Lower lobe of right lung (tissue), 2 donors: ENCODE measurements at places on chromosomes 5 and 9. TPM values are rescaled to one million over a fixed set of nuclear protein-coding genes. Genes with fewer than 3 reads are reported as not detected.

- H3K27me3 ChIP-seq: no peaks in the 10 kb centered on the region
- H3K4me3 ChIP-seq: no peak overlapping the region
- H3K27ac ChIP-seq: no peak overlapping the region
- no peak for DNase-seq
- H3K36me3 ChIP-seq: no peaks in the 10 kb centered on the region
Measured at GRCh38 chr9:24293386-24293785, 252.3 kb downstream of the IZUMO3 start.

Gene SLCO6A1
- not detected for total RNA-seq

Gene CMYA5
- total RNA-seq: 2.0 TPM

DNA sequence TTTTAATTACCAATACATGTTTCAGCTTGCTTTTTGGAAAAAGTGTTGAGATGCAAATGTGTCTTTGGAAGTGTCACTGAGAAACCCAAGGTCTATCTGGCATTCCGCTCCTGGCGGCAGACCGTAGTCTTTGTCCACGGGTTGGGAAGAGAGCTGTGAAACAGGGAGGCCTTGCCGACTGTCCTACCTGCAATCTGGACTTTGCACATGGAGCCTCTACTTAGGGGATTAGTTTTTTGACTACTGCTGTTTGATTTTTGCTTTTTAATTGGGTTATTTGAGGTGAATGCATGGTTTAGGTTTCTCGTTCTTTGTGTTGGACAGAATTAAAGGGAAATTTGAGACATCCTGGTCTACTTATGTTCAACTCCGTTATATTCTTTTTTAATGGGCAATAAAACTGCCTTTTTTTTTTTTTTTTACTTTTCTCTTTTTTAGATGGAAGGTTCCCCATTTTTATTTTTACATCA lies 25.7 kb downstream of the TRIO start:
- no peaks in the 10 kb centered on the region for H3K36me3 ChIP-seq
- DNase-seq: no peak
- peaks cover 69% of the 10 kb centered on the region for H3K4me1 ChIP-seq
- no peak overlapping the region for H3K4me3 ChIP-seq
- H3K27me3 ChIP-seq: no peaks in the 10 kb centered on the region
- H3K27ac ChIP-seq: no peak overlapping the region

Gene FUT7
- 1.1 TPM for total RNA-seq

DNA sequence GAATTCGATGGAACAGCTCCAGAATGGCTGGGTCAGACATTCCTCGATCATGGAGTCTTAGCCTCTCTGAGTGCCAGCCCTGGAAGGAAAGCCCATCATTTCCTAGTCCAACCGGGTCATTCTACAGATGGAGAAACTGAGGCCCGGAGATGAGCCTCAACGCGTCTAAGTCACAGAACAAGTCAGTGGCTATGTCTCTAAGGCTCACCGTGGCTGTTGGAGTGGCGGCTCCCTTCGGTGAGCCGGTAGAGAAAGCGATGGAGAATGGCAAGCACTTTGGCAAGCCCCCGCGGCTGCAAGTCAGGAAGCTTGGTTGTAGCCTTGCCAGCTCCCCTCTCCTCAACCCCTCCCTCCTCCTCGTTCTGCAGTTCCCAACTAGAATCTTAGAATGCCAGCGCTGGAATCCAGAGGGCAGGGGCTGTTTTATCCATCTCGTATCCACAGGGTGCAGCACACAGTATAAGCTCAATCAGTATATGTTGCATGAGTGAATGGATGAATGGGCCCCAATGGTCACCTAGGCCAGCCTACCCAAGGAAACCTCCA lies 438 bp upstream of the ARSI start:
- peaks cover 25% of the 10 kb centered on the region for H3K27me3 ChIP-seq
- no peaks in the 10 kb centered on the region for H3K36me3 ChIP-seq
- peaks cover 23% of the 10 kb centered on the region for H3K4me1 ChIP-seq
- no peak for DNase-seq

Gene TSTD2
- 18.6 TPM for total RNA-seq

Gene CDKN2A
- total RNA-seq: 8.4 TPM

Gene MARCOL
- not detected for total RNA-seq

DNA sequence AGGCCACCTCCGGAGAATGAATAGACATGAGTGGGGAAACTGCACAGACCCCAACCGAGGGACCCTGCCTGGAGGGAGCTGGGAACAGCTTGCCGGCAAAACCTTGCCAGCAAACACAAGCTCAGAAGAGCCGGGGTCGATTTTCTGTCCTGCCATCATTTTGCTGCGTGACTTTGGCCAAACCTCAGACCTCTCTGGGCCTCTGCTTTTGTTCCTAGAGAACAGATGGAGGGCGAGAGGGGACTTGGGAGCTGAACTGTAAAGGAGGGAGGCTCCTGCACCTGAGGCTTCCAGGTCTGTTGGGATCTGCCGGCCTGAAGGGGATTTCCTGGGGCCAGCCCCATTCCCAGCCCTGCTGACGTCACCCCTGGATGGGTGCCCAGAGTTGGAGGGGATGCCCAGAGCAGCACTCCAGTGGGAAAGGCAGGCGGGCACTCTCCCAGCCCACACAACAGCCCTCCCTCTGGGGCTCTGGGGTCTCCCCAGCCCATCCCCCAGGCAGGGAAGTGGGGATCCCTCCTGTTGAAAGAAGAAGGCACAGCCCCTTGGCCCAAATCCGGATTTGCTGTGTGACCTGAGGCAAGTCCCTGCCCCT lies 40.4 kb upstream of the SYNPO start:
- DNase-seq: peak; percentile 83
- H3K36me3 ChIP-seq: no peaks in the 10 kb centered on the region
- H3K4me3 ChIP-seq: no peak overlapping the region
- peak overlapping the region; percentile 38 for H3K27ac ChIP-seq
- H3K4me1 ChIP-seq: peaks cover 40% of the 10 kb centered on the region

Gene ZDHHC11
- 28.7 TPM for total RNA-seq

DNA sequence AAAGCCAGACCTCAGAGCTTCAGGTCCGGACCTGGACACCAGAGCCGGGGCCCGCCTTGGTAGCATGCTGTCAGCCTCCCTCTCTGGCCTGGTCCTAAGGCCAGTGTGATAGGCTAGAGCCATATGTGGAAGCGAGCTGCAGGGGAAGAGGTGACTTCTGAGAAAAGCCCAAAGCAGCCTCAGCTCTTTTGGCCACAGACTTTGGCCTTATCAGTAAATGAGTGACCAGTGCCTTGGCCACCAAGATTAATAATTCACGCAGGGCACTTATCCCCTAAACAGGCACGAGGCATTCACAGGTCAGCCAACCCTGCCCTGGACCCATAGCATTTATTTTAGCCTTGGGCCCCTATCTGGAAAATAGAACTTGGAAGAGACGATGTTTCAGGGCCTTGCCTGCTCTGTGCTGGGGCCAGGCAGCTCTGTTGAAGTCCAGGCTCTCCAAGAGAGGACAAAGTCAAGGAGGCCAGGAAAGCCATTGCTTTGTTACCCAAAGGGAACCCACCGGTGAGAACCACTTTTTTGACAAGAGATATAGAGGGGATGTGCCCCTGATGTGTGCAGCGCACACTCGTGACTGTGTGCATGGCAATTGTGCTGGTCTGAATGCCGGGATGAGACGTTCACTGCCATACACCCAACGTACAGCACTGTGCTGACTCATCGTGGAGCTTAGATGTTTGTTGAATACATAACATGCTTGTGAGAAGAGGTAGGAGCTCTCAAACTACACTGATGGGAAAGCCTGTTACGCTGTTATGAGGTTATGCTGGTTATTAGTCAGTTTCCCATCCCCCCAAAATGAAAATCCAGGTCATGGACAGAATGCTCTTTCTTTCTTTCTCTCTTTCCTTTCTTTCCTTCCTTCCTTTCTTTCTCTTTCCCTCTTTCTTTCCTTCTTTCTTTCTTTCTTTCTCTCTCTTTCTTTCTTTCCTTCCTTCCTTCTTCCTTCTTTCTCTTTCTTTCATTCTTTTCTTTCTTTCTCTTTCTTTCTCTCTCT lies 5.0 kb upstream of the SLC34A1 start:
- DNase-seq: no peak
- H3K27me3 ChIP-seq: peaks cover 18% of the 10 kb centered on the region
- H3K4me3 ChIP-seq: no peak overlapping the region

GRCh38 chr9:97666907-97667686 lies 30.0 kb downstream of the XPA start:
- H3K36me3 ChIP-seq: peaks cover 100% of the 10 kb centered on the region
- no peaks in the 10 kb centered on the region for H3K27me3 ChIP-seq
- no peak overlapping the region for H3K27ac ChIP-seq
- DNase-seq: no peak
- H3K4me1 ChIP-seq: no peaks in the 10 kb centered on the region

GRCh38 chr5:177478711-177479646 lies 5.5 kb upstream of the DBN1 start:
- peak overlapping the region; percentile 62 for H3K27ac ChIP-seq
- H3K4me3 ChIP-seq: no peak overlapping the region
- peak; percentile 79 for DNase-seq
- H3K36me3 ChIP-seq: peaks cover 17% of the 10 kb centered on the region
- H3K4me1 ChIP-seq: peaks cover 24% of the 10 kb centered on the region

GRCh38 chr9:85502815-85503655 lies 238.7 kb downstream of the AGTPBP1 start:
- H3K27me3 ChIP-seq: no peaks in the 10 kb centered on the region
- H3K27ac ChIP-seq: no peak overlapping the region
- DNase-seq: no peak
- H3K4me1 ChIP-seq: no peaks in the 10 kb centered on the region

Gene SLC4A9
- total RNA-seq: 0.32 TPM

Gene PRR7
- 1.7 TPM for total RNA-seq

DNA sequence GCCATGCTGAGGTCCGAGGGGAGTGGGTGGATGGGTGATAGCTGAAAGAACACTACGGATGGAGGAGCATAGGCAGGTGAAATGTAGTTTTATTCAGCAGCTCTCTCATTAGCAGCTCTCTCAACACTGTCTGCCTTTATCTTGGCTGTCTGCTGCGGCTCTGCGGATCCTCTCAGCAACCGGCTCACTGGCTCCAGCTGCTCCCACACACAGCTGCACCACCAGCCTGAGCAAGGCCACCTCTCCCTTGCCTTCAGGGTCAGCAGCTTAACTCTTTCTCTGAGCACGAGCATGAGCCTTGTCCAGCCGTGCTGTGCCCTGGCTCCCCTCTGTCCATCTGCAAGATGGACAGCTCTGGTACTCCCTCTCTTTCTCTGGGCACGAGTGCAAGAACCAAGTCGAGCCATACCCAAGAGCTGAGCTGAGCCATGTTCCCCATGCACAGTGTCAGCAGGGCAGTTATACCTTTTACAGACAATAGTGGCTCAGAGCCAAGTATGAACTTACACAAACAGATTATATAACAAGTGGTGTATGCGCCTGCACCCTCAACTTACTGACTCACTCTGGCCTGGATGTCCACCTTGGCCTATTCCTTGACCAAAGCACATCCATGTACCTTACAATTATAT lies 108.5 kb downstream of the MACIR start:
- H3K4me3 ChIP-seq: no peak overlapping the region
- no peaks in the 10 kb centered on the region for H3K4me1 ChIP-seq
- H3K27me3 ChIP-seq: no peaks in the 10 kb centered on the region
- no peak overlapping the region for H3K27ac ChIP-seq
- no peaks in the 10 kb centered on the region for H3K36me3 ChIP-seq

DNA sequence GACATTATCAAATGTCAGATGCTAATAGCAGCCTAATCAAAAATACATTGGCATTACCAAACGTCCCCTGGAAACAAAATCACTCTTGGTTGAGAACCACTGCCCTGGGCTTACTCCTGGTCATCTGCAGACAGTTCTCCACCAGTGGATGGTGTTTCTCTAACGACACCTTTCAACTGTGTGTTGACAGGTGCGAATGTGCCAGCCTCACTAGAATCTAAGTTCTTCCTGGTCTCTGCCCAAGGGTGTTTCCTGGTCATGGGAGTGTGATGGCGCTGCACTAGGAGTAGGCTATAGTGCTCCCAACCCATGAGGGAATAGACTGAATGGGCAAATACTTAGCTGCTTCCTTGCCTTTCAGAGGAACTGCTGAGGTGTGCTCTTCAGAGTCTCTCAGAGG lies 105.9 kb downstream of the MRPS27 start:
- H3K36me3 ChIP-seq: peaks cover 16% of the 10 kb centered on the region
- H3K27ac ChIP-seq: no peak overlapping the region
- no peaks in the 10 kb centered on the region for H3K27me3 ChIP-seq
- H3K4me1 ChIP-seq: peaks cover 7% of the 10 kb centered on the region

DNA sequence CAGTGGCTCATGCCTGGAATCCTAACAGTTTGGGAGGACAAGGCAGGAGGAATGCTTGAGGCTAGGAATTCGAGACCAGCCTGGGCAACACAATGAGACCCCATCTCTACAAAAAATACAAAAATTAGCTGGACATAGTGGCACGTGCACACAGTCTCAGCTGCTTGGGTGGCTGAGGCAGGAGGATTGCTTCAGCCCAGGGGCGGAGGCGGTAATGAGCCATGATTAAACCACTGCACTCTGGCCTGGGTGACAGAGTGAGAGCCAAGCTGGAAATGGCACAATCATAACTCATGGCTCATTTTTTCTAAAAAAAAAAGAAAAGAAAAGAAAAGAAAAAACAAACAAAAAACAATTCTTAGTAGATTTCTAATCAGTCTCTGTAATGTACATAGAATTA lies 446.2 kb downstream of the ELAVL2 start:
- no peak overlapping the region for H3K4me3 ChIP-seq
- DNase-seq: no peak
- H3K4me1 ChIP-seq: no peaks in the 10 kb centered on the region
- H3K36me3 ChIP-seq: no peaks in the 10 kb centered on the region
- H3K27ac ChIP-seq: no peak overlapping the region
- no peaks in the 10 kb centered on the region for H3K27me3 ChIP-seq

DNA sequence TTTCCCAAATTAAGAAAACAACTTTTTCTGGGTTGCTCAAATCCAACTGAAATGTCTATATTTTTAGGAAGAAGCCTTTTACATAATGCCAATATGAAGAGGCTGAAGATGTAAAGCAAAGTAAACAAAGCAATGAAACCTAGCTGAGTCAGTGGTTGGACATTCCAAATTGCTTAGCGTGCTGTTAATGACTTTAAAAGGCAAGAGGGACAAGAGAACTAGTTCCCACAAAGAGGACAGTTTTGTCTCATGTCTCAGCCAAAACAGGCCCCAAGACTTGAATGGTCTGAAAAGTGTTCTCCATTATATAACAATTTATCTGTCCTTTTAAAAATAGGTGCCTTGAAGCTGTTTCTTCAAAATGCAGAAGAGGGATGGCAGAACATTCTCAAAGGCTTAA lies 407.0 kb downstream of the ENC1 start:
- H3K4me3 ChIP-seq: no peak overlapping the region
- no peak for DNase-seq
- no peaks in the 10 kb centered on the region for H3K27me3 ChIP-seq
- H3K36me3 ChIP-seq: no peaks in the 10 kb centered on the region
- H3K4me1 ChIP-seq: no peaks in the 10 kb centered on the region

DNA sequence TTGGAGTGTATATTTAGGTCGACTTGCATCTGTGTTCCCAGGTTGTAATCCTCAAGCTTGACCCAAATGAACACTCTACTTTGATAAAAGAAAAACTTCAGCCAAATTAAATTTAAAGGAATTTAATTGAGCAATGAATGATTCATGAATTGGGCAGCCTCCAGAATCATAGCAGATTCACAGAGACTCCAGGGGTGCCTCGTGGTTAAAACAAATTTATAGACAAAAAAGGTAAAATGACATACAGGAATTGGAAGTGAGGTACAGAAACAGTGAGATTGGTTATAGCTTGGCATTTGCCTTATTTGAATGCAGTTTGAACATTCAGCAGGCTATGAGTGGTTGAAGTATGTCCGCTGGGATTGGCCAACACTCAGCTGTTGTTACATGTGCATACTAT lies 21.6 kb upstream of the SPATA31D4 start:
- no peaks in the 10 kb centered on the region for H3K36me3 ChIP-seq
- no peaks in the 10 kb centered on the region for H3K4me1 ChIP-seq
- no peaks in the 10 kb centered on the region for H3K27me3 ChIP-seq
- H3K27ac ChIP-seq: no peak overlapping the region
- DNase-seq: no peak
- no peak overlapping the region for H3K4me3 ChIP-seq
